ENCODE measurements at places on chromosomes 2 and 18.

GRCh38 chr2:72803151-72803550 is 22.7 kb downstream of the EXOC6B start:
- DNase-seq = no peak

DNA sequence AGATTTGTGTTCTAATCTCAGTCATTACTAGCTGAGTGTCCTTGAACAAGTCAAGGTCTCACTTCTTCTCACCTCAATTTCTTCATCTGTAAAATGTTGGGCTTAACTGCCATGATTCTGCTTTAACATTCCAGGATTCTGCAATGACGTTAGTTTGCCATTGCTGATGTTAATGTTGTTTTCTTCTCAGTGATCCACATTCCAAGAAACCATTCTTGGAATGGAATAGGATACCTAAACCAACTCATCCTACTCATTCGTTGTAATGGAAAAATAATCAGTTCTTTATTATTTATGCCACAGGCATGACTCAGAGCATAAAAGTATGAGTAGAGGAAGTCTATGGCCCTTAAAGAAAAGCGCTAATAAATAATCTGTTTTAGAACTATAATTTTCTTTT is 140.2 kb upstream of the ETAA1 start:
- no peak for DNase-seq

DNA sequence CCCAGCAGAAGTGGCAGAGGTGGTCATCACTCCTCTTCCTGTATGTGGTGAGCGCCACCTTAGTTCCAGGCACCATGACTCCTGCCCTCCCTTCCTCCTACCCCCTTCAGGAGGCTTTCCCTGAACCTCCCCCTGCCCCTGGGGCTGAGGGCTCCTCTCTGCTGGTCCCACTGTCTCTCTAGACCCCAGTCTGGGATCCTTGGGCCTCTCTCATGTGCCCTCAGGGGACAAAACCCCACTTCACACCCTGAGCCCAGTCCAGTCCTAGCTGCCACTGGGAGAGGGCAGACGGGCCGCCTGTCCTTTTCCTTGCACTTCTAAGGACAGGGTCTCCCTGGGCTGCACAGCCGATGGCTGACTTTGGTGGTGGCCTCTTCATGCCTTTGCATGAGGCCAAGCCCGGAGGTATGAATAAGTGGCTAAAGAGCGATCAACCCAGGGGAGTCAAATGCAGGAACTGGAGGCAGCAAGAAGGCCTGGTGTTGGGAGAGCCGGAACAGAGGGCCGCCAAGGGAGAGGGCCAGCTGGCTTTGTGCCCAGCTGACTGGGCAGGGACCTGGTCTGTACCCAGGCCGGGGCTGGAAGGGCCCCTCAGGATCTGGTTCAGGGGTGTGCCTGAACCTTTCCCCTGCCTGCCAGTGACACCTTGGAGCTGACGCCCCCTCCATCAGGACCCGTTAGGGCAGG is 29.5 kb downstream of the GLI2 start:
- no peak for DNase-seq

GRCh38 chr2:68806511-68807109 is 64.6 kb downstream of the BMP10 start:
- DNase-seq = no peak

- DNase-seq = no peak
These were observed 80.3 kb downstream of the CDCA7 start for GRCh38 chr2:173434762-173435569.

DNA sequence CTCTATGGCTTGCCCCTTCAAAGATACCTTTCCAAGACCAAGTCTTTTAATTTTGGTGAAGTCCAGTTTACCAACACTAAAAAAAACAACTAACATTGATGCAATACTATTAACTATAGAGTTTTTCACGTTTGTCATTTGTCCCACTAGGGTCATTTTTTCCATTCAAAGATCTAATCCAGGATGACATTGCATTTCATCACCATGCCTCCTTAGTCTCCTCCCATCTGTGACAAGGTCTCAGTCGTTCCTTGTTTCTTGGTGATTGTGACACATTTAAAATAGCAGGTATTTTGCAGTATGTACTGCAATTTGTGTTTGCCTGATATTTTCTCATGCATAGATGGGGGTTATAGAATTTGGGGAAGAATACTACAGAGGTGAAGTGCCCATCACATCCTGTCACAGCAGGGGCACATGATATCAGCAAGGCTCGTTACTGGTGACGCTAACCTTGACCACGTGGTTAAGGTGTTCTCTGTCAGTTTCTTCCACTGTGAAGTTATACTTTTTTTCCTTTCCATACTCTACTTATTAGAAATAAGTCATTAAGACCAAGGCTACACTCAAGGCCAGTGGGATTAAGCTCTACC is 799.2 kb upstream of the RAB6C start:
- no peak for DNase-seq

- DNase-seq = no peak
These were observed 13.5 kb upstream of the GRHL1 start for GRCh38 chr2:9937968-9938367.

DNA sequence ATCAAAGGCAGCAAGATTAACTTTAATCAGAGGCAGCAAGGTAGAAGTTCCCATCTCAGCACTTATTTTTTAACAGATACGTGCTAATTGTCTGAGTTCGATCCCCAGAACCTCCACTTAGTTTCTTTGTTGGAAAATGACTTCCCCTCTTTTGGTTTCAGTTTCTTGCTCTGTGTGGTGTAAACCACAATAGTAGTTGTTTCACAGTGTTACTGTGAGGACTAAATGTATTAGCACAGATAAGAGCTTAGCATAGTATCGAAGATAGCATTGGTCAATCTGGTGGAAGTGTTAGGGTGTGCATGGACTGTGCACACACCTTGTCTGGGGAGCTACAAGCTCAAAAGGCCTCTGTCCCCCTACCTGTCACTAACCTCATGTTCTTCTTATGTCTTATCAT is 988.3 kb upstream of the GYPC start:
- DNase-seq = no peak

GRCh38 chr2:18426174-18426573 is 134.3 kb downstream of the RDH14 start:
- no peak for DNase-seq

DNA sequence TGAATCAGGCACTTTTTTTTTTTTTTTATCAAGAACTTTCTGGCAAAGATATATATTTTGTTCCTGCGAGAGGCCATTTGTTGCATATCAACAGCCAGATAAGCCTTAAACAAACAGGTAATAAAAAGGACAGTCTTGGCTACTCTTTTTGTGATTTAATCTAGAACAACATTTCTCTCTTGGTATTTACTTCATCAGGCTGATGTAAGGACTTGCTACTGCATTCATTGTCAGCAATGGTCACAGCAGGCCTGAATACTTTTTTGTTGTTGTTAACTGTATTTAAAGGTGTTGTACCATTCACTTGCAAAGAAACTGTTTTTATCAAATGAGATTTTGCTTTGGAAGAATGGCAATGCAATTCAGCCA is 683.8 kb downstream of the IRS1 start:
- no peak for DNase-seq

GRCh38 chr2:23554054-23554697 is 169.2 kb downstream of the KLHL29 start:
- DNase-seq = no peak

DNA sequence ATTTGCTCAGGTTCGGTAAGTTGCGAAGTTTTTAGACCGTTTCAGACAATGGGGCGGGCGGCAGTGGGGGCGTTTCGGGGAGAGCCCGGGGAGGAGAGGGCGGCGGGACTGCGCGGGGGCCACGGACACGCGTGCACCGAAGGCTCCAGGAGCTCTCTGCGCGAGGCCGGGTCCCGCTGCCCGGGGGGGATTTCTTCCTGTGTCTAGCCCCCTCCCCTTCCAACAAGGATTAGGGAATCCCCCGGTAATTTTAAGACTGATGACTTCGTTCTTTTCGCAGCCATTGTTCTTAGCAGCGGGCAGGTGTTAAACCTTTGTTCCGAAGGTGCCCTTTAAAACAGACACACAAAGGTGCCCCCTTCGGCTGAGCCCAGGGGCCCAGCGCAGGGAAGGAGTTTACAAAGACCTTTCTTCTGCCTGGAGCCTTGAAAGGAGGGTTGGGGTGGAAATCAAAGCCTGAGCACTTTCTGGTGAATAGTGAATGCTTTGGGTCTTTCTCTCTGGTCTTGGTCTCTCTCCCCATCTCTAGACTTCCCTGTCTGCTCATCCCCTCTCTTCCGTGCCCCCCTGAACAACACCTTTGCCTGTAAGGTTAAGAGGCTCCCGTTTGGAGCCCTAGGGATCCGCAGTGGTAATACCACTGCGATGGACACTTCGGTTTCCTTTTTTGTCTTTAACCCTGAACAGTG is 2.1 kb downstream of the TRIB2 start:
- DNase-seq = no peak
